NCI-H2081 treated with DMSO at 0.1 percent for 48 hours (cell line): ENCODE measurements at places on chromosomes 16 and 17.

GRCh38 chr16:52071101-52071500 is 475.8 kb downstream of the TOX3 start:
- no peak for DNase-seq

- DNase-seq: no peak
These were observed 858 bp downstream of the SKAP1 start for GRCh38 chr17:48429156-48429555.

DNA sequence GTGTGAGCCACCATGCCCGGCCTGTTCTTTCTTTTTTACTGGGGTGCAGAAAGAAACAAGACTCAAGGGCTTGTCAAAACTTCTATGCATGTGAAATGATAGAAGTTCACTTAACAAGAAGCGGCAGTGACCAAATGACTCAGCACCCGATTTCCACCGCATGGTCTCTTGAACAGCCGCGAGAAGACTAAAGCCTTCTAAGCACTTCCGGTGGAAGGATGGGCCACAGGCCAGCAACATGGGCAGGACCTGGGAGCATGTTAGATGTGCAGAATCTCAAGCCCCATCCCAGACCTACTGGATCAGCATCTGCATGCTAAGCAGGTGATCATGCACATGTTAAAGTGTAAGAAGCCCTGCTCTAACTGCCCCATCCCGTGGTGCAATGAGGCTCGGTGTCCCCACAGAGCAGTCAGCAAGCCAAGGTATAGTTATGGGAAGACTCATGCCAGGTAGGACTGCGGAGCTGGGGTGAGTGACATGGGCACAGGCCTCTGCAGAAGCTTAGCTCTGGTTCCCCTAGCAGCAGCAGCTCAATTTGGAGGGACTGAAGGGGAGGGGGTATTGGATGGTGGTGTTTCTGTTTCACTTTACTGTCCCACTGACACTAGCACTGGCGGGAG is 88.5 kb upstream of the HNF1B start:
- no peak for DNase-seq

- no peak for DNase-seq
These were observed 51.5 kb downstream of the GTF3C1 start for GRCh38 chr16:27498031-27498825.

DNA sequence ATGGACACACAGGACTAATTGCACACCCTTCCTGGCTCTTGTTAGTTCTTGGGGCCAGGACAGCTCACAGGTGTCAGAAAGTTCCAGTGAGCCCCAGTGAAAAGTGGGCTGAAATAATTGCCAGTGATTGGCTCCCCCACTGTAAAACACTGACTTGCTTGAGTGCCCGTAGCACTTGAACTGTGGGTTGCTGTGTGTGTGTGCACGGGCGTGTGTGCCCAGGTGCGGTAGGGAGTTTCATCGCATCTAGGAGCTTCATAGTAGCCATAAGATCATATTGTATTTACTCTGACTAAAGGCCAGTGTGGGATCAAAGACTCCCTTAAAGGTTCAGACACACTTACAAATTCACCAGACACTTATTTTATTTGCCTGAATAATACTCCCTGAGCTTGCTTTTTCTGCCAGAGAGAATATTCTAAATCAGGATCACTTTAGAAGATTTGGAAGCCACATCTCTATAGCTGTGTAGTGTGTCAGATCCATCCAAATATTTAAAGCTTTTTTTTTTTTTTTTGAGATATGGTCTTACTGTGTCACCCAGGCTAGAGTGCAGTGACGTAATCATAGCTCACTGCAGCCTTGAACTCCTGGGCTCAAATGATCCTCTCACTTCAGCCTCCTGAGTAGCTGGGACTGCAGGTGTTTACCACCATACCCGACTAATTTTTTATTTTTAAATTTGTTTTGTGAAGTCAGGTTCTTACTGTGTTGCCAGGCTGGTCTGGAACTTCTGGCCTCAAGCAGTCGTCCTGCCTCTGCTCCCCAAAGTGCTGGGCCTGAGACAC is 11.4 kb downstream of the UNK start:
- no peak for DNase-seq

DNA sequence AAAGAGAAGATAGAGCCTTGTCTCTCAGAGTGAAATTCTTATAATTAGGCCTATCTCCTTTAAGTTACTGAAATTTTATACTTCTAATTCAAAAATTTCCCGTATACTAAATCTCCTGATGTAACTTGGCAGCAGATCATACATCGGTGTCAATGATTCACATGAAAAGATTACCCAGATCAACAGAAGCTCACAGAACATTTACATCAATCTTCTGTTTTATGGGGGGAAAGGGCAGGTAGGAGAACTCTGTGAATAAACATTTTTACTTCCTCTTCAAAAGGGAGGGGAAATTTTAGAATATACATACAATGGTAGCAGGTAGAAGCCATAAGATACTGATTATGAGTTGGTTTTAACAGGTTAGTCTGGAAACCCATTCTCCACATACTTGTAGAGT is 43.1 kb downstream of the PHLPP2 start:
- DNase-seq: no peak

DNA sequence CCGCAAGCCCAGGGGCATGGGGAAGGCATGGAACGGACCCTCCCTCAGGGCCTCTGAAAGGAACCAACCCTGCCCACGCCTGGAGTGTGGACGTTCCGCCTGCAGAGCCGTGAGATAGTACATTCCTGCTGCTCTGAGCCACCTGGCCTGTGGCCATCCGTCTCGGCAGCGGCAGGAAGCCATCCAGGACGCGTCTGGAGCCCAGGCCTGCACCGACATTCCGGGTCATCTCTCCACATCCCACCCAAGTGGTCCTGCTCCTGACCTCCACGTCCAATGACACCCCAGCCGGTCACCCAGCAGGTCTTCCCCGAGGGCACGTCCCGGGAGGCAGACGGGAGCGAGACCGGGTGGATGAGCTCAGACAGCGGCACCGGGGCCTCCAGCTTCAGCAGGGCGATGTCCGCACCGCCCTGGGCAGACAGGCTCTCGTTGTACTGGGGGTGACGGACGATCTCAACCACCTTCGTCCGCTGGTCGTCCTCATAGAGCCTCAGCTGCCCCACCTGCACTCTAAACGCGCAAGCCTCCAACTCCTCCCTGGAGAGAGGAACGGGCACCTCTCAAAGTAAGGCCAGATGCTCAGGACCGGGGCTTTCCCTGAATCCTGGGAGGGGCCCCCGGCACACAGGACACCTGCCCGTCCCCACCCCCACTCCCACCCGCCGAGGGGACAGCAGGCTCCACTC is 21.3 kb upstream of the UBE2I start:
- no peak for DNase-seq

GRCh38 chr16:17358846-17359245 is 111.9 kb downstream of the XYLT1 start:
- DNase-seq: no peak

DNA sequence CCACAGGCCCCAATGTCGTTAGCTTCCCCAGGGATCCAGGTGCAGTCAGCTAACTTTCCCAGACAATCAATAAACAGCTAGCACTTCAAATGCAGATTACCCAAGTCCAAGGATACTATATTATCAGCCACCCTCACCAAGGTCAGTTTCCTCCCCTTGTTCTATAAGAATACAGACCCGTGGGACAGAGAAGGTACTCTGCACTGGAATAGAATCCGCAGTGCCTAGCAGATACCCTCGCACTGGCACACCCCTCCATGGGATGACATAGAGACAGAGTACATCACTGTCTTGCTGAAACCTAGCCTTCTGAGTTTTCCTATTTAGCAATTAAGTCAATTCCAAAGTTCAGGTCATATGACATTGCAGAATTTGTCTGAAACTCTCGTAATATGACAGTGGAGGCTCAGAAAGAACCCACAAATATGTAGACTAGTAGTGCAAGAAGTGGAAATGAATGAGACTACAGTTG is 40.0 kb upstream of the ABCA10 start:
- DNase-seq: no peak

DNA sequence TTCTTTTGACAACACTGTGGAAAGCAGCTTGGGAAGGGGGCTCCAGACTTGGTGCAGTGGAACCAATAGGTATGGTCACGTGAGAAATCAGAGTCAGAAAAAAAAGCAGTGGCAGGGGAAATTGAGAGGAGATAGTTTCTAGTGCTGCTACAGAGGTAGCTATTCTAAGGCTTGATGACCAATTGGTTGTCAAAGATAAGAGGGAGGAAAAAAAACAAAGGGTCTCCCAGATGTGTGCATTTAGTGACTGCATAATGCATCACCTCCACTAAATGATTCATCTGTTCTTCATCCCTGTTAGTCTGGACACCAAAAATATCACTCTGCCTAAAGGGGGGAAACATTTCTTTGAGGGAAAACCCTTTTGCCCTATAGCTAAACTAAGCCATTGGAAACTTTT is 56.5 kb downstream of the PIGL start:
- DNase-seq: no peak

- no peak for DNase-seq
These were observed 24.3 kb upstream of the ADGRG1 start for GRCh38 chr16:57604177-57604576.
